Activated T-cell treated with anti-CD3 and anti-CD28 coated beads, Interleukin-2, amount 50 U/mL, for 24 hours (primary cell): ENCODE measurements at places on chromosomes 7 and 10.

DNA sequence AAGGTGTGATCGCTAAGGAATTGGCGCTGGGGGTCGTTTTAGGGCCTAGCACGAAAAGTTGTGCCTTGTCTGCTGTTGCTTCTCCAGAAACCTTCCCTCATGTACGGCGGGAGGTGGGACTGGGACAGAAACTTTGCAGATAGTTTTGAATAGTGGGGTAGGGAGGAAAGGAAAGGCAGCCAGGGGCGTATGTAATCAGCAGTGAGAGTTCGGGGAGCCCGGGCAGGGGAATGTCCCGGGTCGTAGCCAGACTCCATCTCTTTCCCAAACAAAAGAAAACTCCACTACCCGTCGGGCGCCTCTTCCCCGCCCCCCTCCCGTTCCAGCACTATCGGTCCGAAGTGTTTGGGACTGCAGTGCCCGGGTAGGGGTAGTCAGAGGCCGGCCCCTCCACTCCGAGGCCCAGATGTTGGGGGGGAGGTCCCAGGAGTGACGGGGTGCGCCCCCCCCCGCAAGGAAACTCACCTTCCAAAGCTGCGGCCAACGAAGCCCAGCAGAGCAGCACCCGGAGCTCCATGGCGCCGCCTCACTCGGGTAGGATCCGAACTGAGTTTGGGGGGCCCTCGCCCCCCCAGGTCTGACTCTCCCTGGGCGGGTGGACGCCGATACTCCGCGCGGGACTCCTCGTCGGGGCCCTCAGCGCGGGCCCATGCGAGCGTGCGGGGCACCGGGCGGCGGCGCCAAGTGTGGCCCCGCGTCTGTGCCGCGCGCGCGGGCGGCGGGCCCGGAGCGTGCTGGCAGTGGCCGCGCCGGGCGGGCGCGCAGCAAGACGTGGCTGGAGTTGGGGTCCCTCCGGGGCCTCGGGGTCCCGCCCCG, 601 bp downstream of the EPHB4 start:
- peak; percentile 38 for DNase-seq

GRCh38 chr7:44307301-44307900, 18.0 kb downstream of the CAMK2B start:
- peak; percentile 39 for DNase-seq

DNA sequence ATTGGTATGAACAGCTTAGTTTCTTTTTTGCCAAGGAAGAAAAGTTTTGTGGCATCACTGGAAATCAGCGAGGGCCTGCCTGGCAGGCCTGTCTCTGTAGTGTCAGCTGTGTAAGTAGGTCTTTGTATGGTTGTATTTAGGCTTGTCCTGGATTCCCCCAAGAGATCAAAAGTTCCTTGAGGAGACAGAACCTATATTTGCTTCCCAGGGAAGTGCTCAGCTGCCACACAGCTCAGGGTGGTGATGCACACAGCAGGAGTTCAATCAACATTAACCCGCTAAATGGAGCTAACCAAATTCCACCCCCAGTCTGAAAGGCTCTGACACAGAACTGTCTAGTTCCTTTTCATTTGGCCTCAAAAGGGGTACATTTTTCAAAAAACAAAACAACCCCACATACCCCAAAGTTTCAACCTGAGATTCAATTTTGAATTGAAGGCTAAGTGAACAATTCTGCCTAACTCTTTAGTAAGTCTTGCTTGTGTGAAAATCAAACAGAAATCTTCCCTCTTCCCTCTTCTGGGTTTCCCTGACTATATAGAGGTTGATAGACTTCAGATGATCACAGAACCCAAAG, 124.4 kb downstream of the CLEC2L start:
- no peak for DNase-seq

- DNase-seq: no peak
Measured at GRCh38 chr10:119801176-119801575, 71.5 kb downstream of the MCMBP start.

DNA sequence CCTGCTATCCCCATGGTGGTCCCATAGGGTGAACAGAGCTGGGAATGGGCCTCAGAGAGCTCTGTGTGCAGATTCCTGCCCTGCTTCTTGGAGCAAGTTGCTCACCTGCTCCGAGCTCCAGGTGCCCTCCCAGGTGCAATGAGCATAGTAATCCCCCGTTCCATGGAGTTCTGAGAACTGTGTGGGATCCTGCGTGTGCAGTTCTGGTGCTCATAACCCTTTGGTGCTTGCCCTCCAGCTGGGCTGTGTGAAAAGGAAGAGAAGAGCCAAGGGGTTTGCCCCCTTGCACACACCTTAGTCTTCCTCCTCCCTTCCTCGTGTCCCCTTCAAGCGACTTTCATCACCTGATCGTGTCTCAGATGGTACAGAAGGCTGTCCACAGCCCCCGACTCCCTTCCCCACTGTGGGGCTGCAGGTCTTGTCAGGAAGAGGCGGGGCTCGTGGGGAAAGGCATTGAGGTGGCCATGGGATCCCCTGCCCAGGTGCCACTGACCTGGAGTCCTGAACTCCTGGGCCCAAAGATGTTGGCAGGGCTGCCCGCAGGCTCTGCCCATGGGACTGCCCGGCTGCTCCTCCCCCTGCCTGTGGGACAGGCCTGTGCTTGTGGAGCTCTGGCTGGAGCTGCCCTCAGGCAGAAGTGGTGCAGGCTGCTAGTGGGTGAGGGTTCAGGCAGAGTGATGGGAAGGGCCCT, 21.9 kb upstream of the ZNF488 start:
- DNase-seq: no peak

- DNase-seq: no peak
Measured at GRCh38 chr10:78644550-78644949, 424.2 kb upstream of the ZMIZ1 start.

- DNase-seq: no peak
Measured at GRCh38 chr10:73086816-73087215, 9.8 kb downstream of the P4HA1 start.

GRCh38 chr7:91330191-91330808, 66.1 kb downstream of the FZD1 start:
- DNase-seq: no peak

DNA sequence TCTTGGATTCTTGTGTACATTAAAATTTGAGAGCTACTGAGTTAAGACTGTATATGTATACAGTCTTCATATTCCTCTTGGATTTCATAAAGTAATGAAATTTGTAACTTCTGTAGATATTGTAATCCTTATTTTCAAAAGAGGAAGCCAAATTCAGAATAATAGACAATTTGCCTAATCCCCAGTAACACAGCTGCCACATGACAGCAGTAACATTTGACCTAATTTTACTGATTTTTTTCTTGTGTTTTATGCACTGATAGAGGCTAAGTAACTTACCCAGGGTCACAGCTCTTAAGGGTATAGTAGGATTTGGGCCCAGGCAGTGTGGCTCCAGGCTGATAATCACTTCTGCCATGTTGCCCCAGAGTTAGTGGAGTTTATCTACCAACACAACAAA, 40.4 kb upstream of the IL6 start:
- no peak for DNase-seq

DNA sequence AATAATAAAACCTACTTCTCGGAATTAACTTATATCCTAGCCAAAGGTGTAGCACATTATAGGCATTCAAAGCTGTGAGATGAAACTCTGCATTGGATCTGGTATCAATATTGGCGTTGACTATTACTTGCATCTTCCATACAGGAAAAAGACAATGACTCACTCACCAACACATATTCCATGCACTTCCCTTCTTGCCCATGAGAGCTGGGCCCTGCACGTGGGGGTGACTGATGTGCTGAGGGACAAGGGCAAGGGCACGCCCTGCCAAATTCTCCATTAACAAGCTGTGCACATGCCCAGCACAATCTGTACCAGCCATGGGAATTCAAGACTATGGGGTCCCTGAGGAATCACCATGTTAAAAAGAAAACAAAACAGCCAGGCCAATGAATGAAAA, 188.1 kb upstream of the PDE1C start:
- no peak for DNase-seq

DNA sequence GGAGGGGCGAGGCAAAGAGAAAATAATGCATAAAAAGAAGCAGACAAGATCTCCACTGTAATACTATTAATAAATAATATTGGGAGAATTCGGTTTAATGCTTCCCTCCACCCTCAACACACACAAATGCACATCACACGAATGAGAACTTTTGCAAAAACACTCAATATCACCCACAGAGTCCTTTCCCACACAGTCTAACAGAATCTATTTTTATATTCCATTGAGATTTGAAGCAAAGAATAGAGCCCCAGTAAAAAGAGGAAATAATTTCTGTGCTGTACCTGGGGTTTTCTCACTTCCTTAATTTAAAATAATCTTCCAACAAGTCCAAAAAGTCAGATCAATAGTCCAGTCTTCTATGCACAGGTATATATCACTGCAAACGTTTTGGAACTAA, 17.0 kb downstream of the PIK3AP1 start:
- no peak for DNase-seq

- no peak for DNase-seq
Measured at GRCh38 chr7:30172451-30172850, 37.7 kb downstream of the MTURN start.

GRCh38 chr10:23094786-23095403, 484 bp upstream of the MSRB2 start:
- no peak for DNase-seq

DNA sequence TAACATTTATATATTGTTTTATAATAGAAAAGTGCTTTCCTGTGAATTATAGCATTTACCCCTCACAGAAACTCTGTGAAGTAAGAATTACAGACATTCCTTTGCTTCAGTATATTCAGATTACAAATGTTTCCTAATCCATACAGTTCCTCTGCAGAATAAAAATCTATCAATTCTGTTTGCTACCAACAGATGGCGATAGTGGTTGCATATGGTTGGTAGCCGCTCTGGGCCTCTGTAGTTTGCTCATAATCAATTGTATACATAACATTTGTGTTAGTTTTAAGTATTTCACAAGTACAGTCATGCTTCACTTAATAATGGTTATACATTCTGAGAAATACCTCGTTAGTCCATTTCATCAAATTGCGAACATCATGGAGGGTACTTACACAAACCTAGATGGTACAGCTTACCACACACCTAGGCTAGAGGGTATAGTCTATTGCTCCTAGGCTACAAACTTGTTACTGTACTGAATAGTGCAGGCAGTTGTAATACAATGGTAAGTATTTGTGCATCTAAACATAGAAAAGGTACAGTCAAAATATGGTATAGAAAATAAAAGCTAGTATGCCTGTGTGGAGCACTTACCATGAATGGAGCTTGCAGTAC, 94.4 kb upstream of the STEAP4 start:
- no peak for DNase-seq

GRCh38 chr10:114653926-114654325, 4.1 kb downstream of the ABLIM1 start:
- DNase-seq: no peak

DNA sequence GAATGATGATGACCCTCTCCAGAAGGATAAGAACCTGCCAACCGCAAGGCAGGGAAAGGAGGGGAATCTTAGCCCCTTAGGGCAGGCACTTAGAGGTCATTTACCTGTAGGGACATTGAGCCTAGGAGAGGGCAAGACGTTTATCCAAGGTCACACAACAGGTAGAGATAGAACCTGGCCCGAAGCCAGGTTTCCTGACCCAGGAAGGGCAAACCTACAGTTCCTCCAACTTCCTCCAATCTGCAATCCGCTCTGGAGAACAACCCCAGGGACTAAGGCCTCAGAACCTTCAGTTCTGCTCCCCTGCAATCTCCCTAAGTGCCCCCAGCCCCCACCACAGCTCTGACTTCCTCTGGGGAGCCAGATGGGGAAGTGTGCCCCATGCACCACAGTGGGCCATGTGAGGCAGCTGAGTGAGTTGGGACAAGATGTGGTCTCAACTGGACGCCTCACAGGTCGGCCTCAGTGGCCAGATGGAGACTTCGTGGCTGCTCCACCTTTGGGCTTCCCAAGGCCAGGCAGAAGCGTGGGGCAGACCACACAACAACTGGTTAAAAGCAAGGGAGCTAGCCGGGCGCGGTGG, 1.4 kb upstream of the PSAP start:
- DNase-seq: no peak

DNA sequence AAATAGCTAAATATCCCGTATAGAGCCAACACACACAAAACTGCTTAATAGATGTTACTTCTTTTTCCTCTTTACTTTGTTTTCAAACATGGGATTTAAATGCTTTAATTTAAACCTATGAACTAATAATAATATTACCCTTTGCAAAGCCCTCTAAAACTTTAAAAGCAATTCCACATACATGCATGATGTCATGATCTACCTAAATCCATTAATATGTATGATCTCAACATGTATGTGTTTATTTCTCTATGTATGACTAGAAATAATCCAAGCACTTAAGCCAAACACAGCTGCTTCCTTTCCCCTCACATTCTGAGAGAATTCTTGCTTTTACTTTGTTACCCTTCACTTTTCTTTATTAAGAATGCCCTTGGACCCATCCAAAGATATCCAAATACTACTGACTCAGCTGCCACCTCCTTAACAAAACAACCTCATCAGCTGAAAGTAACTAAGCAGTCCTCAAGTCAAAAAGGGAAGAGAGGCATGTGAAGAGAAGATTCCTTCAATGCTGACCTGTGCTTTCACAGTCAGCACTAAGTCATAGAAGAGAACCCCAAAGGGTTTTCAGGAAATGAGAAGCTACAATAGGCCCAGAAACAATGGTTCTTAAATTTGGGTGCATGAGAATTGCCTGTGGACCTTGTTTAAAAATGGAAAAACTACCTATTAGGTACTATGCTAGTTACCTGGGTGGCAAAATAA, 266.4 kb upstream of the LRGUK start:
- DNase-seq: no peak

GRCh38 chr7:81467964-81468363, 301.9 kb downstream of the HGF start:
- DNase-seq: no peak

DNA sequence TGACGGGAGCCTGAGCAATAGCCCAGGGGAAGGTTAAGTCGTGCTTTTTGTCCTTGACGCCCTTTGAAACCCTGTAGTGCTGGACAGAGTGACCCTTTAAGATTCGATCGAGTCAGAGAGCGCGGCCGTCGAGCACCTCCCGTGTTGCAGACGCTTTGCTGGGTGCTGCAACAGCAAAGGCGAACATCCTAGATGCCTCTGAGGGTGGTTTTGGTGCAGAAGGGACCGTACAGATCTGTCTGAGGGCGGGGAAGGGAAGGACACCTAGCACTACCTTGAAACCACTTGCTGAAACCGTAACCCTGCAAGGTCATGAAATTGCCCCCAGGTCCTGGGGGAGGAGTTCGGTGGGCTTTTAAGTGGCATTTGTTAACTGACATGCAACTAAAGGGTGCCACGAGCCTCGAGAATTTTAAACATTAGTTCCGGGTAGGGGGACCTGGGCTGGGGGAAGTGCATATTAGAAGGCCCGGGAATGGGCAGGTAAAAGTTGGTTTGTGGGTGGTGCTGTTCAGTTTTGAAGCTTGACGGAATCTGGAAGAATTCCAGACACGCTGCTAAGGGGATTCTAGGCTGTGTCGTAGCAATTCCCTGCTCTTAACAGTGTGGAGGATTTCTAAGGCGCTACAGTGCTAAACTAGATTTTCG, 786 bp downstream of the ATP5F1C start:
- DNase-seq: no peak
